ENCODE measurements at places on chromosomes 7 and 10. TPM values are rescaled to one million over a fixed set of nuclear protein-coding genes. Genes with fewer than 3 reads are reported as not detected.

The PPP1R3A gene
- total RNA-seq = not detected

The SLIT1 gene
- not detected for total RNA-seq

GRCh38 chr7:41033500-41033899, 669.4 kb downstream of the INHBA start:
- peak; percentile 87 for DNase-seq

DNA sequence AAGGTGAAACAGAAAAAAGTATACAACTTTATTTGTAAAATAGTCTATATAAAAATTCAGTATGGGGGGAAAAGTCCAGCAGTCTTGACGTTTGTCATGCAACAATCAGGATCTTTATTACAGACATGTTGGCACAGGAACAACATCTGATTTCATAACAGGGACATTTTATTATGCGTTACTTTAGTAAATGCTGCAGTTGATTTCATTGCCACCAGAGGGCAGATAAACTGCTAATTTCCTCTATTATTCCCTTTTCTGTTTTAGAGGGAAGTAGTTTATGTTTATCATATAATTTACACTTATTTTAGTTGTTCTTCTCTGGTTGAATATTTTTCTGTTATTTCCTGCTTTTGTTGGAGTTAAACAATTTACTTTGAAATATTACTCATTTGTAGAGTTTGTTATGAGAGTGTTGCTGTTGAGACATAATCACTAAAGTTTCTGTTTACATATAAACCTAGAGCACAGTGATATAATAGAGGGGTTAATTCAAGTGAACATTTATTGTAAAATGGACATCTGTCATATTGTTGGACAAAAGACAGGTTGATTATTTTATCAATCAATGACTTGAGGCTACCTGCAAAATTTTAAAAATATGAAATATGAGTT, 3.3 kb downstream of the PLXDC2 start:
- DNase-seq = peak; percentile 31

The ZNF804B gene
- total RNA-seq = not detected
